BE2C (cell line): ENCODE measurements at places on chromosomes 7 and 10.

GRCh38 chr10:12838995-12839927 is 162.3 kb downstream of the CCDC3 start:
- DNase-seq, result no peak

DNA sequence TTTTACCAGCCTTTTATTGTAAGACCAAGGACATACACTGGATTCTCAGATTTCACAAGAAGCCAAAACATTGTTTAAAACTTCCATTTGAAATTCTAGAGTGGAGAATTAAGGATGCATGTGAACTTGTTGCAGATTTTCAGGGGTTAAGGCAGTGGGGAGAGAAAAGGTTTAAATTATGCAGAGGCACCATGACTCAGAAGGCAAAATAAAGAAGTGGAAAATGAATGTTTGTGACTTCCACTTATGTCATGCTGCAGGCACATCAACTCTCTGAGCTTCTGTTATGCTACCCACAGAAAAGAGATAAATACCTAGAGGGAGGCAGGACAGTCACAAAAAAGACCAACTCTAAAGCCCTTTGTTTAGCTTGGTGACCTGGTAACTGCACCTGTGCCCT is 84.4 kb upstream of the BET1 start:
- DNase-seq, result no peak

- no peak for DNase-seq
Observed at GRCh38 chr7:41145656-41146055, 557.2 kb downstream of the INHBA start.

DNA sequence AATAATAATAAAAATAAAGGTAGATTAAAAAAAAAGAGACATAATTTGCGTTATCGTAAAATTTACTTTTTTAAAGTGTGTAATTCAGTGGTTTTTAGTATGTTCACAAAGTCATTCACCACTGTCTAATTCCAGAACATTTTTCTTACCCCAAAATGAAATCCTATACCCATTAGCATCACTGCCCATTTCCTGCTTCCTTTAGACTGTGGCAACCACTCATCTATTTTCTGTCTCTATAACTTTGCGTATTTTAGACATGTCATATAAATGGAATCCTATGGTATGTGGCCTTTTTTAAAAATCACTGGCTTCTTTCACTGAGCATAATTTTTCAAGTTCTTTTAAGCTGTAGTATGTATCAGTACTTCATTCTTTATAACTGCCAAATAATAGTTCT is 53.6 kb downstream of the KAT6B start:
- no peak for DNase-seq

- no peak for DNase-seq
Observed at GRCh38 chr10:37490266-37490665, 364.9 kb downstream of the ANKRD30A start.

DNA sequence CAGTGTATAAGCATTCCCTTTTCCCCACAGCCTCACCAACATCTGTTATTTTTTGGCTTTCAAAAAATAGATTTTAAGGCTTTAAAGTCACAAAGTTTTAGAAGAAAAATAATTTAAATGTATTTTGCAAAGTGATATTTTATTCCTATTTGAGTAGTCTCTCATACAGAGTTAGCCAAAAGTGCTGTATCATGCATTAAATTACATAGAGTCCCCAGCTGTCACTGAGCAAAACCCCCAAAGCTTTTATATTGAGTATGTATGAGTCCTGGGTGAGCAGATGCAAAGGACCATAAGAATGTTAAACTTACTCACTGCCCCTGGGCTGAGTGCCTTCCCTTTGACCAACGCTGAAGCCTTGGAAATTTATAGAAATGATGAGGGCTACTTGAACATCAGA is 70.4 kb upstream of the PTN start:
- DNase-seq, result no peak

- no peak for DNase-seq
Observed at GRCh38 chr10:31887850-31888249, 40.8 kb downstream of the ARHGAP12 start.

GRCh38 chr7:70640266-70640833 is 491.6 kb upstream of the GALNT17 start:
- no peak for DNase-seq

- DNase-seq, result peak; percentile 34
Observed at GRCh38 chr10:106863549-106863948, 301.0 kb downstream of the SORCS1 start.

GRCh38 chr10:123229927-123230630 is 75.9 kb downstream of the BUB3 start:
- no peak for DNase-seq

GRCh38 chr7:70114806-70115205 is 516.5 kb downstream of the AUTS2 start:
- no peak for DNase-seq

DNA sequence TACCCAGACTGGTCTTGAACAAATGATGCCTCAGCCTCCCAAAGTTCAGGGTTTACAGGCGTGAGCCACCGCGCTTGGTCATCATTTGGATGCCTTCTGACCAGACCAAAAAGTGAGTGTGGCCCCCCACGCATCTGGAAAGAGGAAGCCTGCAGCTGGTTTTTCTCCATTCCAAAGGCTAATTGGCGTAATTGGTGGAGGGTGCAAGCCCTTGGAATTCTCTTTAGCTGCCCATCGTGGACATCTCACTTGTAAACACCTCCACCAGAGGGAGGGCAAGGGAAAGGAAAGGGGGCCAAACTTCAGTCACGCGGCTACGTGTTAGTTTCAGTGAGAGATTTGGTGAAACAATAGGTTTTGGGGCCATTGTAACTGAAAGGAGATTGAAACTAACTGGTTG is 4.1 kb upstream of the ARHGAP21 start:
- peak; percentile 15 for DNase-seq

- peak; percentile 3 for DNase-seq
Observed at GRCh38 chr7:372546-372931, 82.6 kb downstream of the FOXL3 start.
